Ecto neural progenitor cell (in vitro differentiated cells): ENCODE measurements at places on chromosomes 4 and X.
A peak's percentile ranks its signal among the peaks of the same experiment; 100 is the strongest.

GRCh38 chr4:153418121-153418520 lies 48.0 kb upstream of the TMEM131L start:
- DNase-seq: no peak

DNA sequence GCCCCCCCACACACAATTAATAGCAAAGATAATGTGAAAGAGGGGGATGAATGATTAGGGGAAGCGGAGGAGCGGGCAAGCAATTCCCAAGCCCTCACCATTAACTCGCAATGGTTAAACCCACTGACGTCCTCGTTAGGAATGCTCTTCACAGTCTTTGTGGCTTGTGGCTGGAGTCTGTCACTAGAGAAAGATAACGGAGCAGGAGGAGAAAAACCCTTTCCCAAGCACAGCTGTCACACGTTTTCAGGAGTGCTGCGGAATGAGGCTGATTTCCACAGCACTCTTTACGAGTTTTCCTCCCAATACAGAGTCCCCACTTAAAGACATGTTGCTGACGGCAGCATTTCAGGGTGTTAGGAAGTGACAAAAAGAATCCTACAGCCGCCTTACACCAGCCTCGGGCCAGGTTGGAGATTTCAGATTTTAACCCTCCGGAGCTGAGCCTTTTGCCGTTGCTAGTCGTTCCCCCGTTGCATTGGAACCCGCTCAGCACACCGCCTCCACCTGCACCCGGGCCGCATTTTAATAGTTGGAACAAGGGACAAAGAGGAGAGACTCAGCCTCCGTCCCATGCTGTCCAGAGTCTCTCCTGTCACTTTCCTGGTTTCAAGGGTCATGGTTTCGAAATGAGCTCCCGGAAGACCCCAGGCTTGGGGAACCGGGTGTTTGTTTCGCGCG lies 92.2 kb downstream of the GEMIN8 start:
- DNase-seq: peak; percentile 41

DNA sequence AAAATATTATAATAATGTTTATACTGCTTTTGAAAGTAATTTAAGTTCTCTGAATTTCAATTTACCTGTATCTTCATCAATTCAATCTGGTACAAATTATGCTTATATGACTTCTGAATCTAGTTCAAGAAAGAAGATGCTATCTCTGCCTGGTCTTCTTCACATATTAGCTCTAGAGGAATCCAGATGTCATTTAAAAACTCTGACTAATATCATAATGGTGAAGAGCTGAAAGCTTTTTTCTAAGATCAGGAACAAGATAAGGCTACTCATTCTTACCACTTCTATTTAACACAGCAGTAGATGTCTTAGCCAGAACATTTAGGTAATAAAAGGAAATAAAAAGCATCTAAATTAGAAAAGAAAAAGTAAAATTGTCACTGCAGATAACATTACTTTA lies 636.1 kb downstream of the ARAP2 start:
- DNase-seq: no peak

GRCh38 chr4:83606460-83606859 lies 70.6 kb downstream of the GPAT3 start:
- DNase-seq: no peak

DNA sequence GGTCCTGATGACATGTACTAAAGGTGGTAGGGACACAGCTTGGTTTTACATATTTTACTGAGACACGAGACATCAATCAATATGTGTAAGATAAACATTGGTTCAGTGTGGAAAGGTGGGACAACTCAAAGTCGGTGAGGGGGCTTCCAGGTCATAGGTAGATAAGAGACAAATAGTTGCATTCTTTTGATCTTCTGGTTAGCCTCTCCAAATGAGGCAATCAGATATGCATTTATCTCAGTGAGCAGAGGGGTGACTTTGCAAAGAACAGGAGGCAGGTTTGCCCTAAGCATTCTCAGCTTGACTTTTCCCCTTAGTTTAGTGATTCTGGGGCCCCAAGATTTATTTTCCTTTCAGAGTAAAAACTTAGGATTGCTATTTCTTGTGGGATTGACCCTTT lies 706.9 kb downstream of the GLUD2 start:
- DNase-seq: no peak

GRCh38 chr4:20074450-20074849 lies 177.3 kb upstream of the SLIT2 start:
- DNase-seq: no peak

DNA sequence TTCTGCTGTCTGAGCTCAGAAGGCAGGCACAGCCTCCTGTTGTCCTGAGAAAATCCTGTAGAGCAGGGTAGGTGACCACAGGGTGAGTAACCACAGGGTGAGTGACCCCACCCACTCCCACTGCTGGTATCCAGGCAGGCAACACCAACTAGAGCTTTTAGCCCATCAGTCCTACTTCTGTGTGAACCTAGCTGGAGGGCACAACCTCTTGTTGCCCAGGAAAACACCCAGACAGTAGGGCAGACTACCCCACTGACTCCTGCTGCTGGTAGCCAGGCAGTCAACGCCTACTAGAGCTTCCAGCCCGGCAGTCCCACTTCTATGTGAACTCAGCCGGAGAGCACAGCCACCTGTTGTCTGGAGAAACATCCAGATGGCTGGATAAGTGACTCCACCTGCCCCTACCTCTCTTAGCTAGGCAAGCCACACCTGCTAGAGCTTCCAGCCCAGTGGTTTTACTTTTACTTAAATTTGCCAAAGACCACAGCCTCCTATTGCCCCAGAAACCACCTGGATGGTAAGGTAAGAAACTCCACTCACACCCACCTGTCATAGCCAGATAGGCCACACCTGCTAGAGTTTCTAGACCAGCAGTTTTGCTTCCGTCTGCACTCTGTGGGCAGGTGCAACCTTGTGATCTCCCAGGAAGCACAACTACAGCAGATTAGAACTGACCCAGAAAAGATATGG lies 371.6 kb downstream of the INPP4B start:
- no peak for DNase-seq

GRCh38 chr4:114180481-114180880 lies 201.0 kb upstream of the ARSJ start:
- peak; percentile 50 for DNase-seq

DNA sequence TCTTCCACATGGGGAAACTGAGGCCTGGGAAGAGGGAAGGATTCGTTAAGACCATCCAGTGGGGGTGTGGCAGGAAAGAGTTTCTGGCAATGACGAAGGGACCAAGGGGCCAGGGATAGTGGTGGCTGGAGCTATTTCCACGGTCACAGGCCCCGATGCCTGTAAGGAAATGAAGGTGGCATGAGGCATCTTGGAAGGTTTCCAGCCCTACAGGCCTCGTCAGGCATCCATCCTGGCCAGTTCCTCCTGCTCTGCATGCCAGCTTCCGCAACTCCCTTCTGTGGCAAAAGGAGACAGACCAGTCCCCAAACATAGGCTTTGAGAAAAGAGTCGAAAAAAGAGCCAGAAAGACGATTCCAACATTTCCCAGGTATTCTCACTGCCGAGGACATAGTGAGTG lies 9.2 kb upstream of the C4orf50 start:
- no peak for DNase-seq

GRCh38 chr4:15719506-15719905 lies 16.6 kb downstream of the BST1 start:
- DNase-seq: no peak

DNA sequence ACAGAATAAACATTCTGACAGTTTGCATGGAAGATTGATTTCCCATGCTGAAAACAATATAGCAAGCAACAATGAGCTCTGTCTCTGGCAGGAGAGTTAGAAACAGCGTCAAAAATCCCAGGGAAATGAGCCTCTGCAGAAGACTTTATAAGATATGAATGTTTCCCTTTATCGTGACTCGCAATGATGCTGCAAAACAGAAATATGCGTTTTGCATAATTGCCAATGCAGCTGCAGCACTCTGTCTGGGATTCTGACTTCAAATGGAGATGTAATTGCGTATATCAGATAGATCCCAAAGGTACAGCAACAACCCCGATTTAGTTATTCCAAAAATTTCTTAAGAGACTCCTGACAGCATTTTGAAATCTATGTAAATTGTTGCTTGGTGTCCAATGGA lies 702.4 kb upstream of the EPHA5 start:
- DNase-seq: no peak

DNA sequence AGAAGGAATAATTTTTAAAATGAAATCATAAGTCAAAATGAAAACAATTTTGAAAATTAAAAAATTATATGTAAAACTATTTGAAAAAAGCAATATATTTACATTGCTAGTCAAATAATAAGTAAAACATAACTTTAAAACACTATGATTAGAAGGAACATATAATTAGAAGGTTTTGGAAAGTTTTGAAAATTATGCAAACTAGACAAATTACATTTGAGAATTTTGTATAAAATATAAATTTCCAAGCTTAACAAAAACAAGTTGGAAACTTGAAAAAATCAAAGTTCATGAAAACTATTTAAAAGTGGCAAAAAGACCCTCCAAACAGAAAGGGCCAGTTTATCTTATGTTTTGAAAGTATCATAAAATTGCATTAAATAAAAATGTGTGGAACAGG lies 67.6 kb upstream of the TLL1 start:
- no peak for DNase-seq

- DNase-seq: no peak
These were observed 128.4 kb upstream of the LIMCH1 start for GRCh38 chr4:41409594-41409895.

- DNase-seq: peak; percentile 92
These were observed at the start of gene ELOVL6 for GRCh38 chr4:110198435-110199416. TSS of gene ELOVL6 (minus strand) at chr4:110198615. CDS start at chr4:110198335, 280 bp downstream.

GRCh38 chr4:156173937-156174336 lies 220.3 kb upstream of the CTSO start:
- DNase-seq: no peak

DNA sequence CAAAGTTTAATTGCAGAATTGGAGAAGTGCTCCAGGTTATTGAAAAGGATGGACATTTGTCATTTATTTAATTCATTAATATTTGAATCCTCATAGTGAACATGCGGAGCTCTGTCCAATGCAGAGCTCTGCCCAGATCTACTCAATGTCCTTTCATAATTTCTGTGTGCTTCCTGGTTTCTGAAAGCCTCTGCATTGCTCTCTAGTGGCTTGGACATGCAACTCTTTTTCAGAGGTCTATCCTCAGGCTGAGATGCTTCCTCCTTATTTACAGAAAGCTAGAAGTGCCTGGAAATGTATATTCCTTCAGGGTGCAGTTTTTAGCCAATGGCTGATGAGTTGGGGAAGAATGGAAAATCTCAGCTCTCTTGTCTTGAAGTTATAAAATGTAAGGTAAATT lies 786.1 kb upstream of the AADAT start:
- DNase-seq: no peak

- no peak for DNase-seq
These were observed 343.4 kb downstream of the DMD start for GRCh38 chrX:32867781-32868523.

DNA sequence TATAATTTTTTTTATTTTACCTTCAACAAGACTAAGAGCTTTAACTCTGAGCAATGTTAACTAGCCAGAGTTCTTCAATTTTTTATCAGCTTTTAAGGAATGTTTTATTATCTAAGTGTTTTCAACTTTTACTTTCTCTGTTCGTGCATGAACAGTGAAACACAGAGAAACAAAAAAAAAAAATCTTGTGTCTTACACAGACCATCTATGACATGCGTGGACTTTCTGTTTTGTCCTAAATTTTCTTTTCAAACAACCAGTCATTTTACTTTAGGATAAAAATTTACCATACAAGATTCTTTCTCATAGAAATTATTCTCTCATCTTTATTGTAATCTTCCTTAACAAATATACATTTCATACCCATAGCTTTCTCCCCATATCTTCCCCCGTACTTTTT lies 731.9 kb upstream of the PCDH10 start:
- no peak for DNase-seq

- no peak for DNase-seq
These were observed 202.0 kb downstream of the DHX15 start for GRCh38 chr4:24382381-24382780.

DNA sequence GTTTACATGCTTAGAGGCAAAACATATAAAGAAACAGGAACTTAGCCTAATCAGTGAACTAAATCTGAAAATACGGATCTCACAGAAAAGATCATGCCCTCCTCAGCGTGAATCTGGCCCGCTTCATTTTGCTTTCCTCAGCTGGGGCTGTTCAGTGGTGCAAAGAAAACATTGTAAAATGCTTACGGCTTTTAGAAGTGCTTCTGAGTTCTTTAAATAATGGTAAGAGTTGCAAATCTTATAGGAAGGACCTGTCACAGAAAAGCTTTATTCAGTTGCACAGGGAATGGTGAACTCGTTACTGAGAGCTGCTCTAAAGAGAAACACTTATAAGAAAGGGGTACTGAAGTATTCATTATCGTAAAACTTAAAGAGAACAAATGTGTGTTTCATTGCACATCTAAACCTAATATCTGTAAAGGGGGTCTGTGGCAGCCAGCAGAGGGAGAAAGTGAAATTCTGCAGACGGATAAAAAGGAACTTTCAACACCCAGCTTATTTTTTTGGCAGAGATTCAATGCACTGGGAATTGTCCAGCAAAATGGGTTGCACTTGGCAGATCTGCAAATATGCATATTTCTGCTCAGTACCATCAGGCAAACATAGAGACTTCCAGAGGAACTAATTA lies 139.2 kb upstream of the ANK2 start:
- DNase-seq: no peak

GRCh38 chrX:71251466-71251973 lies 2.4 kb downstream of the ZMYM3 start:
- DNase-seq: no peak

GRCh38 chrX:121308276-121308805 lies 260.9 kb downstream of the GLUD2 start:
- DNase-seq: peak; percentile 43

GRCh38 chrX:21838937-21839333 lies 482 bp upstream of the MBTPS2 start:
- DNase-seq: no peak

DNA sequence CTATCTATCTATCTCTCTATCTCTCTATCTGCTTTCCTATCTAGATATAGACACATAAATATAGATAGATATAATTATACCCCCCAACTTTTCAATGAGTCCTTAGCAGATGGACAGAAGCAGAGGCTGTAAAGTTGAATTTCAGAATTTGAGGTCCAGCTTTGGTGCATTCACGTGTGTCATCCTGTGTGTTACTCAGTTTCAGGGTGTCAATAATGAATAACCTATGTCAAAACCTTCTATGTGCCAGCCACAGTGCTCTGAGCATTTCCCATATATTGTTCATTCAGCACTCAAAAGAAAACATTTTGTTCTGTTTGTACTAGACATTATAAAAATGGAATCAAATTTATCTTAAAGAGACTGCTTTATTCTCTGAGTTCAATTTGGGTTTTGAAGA lies 310.0 kb downstream of the ARHGAP24 start:
- no peak for DNase-seq

DNA sequence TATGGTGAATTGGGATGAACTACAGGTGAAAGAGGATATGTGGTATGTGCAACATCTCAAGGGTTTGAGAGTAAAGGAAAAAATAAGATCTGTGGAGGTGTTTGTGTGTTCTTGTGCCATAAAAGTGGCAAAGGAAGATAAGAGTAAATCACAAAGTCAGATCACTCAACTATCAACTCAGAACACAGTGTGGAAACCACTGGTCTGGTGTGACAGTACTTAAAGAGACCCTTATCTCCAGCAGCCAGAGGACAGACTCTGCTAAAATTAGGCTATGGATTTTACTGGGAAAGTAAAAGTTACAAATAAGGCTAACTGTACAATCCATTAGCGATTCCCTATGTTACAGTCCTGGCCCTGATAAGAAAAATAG lies 54.0 kb upstream of the PRDM8 start:
- DNase-seq: no peak

GRCh38 chrX:25383196-25383595 lies 367.4 kb upstream of the ARX start:
- DNase-seq: no peak
